Bronchial epithelial cell (primary cell): ENCODE measurements at places on chromosomes 5 and 9. TPM values are rescaled to one million over a fixed set of nuclear protein-coding genes. Genes with fewer than 3 reads are reported as not detected.
A peak's percentile ranks its signal among the peaks of the same experiment; 100 is the strongest.

LRRC19 gene
- total RNA-seq, result not detected in 2 replicates

TMEM232 gene
- 0.51 and 0.79 TPM in 2 replicates for total RNA-seq

PCDHB4 gene
- 0.13 TPM in 1 of 2 replicates, not detected in the other for total RNA-seq

CSNK1G3 gene
- 46.6 and 50.0 TPM in 2 replicates for total RNA-seq

DNA sequence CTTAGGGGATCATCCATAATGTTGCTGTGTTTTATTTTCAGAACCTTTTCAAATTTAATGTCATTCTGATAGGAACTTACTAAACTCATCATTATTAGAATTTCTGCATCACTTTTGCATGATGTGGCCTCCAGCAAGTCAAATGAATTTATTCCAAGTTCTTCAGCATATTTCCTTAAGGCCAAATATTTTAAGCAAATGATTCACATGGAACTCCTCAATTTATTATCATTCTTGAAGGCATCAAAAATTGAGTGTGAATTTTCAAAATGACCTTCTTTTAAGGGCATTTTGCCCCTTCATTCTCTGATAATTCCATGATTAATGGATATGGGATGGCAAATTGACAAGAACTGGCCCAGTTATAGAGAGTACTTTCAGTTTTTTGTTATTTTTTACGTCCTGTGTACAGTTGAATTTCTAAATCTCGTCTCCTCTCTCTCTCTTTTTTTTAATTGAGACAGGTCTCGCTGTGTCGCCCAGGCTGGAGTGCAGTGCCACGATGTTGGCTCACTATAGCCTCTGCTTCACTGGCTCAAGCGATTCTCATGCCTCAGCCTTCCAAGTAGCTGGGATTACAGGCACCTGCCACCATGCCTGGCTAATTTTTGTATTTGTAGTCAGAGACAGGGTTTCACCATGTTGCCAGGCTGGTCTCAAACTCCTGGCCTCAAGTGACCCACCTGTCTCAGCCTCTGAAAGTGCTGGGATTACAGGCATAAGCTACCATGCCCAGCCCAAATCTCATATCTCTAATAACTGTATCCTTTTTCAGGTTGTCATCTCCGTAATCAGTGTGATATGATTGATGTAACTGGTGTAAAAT lies 29.1 kb downstream of the GPR21 start:
- no peak for DNase-seq

DNA sequence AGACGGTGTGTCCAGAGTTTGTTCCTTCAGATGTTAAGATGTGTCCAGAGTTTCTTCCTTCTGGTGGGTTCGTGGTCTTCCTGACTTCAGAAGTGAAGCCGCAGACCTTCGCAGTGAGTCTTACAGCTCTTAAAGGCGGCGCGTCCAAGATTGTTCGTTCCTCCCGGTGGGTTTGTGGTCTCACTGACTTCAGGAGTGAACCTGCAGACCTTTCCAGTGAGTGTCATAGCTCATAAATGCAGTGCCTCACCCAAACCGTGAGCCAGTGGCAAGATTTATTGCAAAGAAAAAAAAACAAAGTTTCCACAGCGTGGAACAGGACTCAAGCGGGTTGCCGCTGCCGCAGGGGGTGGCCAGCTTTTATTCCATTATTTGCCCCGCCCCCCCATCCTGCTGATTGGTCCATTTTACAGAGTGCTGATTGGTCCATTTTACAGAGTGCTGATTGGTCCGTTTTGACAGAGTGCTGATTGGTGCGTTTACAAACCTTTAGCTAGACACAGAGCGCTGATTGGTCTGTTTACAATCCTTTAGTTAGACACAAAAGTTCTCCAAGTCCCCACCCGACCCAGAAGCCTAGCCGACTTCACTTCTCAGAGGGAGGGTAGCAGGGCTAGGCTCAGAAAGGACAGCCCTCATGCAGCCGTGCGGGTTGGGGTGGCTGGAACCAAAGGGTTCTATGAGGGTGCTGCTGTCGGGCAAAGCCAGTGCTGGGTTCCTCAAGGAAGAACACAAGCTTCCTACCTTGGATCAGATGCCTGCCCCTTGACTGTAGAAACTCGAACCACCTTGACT lies 9.1 kb upstream of the RNF130 start:
- DNase-seq, result no peak

- DNase-seq, result peak; percentile 63
These were observed 26.3 kb downstream of the NR3C1 start for GRCh38 chr5:143376911-143377813.
